ENCODE measurements at places on chromosomes 7 and 10.

DNA sequence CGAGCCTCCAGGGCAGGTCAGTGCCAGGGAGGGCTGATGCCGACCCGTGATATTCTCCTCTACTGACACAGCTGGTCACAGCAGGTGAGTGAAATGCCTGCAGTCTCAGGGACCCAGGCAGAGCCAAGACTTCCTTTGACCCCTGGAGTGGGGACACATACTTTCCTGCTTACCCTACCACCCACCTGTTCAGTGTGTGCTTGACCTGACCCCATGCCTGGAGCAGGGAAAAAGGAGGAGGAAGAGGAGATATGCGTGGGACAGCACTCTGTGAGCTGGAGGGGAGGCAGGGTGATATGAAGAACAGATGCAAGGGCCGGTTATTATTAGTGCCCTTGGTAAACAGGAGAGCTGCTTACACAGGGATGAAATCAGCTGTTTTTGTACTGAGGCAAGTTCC lies 40.8 kb upstream of the WIPF3 start:
- no peak for DNase-seq

DNA sequence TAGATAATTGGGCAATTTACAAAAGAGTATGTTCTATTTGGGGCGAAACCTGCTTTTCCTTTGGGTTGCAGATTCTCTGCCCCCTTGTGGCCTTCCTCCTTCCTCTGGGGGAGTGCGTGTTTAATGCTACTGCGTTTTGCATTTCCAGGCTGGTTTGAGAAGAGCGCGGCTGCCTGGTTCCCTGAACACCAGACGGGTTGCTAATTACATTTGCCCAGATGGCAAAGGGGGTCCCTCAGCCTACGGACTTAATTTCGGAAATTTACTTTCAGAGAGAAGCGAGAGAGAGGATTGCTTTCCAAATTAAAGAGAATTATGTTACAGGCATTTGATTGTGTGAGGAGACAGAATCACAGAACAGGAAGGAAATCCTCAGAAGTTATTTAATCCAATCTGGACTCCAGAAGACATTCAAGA lies 91.9 kb upstream of the JAZF1 start:
- peak; percentile 14 for DNase-seq

DNA sequence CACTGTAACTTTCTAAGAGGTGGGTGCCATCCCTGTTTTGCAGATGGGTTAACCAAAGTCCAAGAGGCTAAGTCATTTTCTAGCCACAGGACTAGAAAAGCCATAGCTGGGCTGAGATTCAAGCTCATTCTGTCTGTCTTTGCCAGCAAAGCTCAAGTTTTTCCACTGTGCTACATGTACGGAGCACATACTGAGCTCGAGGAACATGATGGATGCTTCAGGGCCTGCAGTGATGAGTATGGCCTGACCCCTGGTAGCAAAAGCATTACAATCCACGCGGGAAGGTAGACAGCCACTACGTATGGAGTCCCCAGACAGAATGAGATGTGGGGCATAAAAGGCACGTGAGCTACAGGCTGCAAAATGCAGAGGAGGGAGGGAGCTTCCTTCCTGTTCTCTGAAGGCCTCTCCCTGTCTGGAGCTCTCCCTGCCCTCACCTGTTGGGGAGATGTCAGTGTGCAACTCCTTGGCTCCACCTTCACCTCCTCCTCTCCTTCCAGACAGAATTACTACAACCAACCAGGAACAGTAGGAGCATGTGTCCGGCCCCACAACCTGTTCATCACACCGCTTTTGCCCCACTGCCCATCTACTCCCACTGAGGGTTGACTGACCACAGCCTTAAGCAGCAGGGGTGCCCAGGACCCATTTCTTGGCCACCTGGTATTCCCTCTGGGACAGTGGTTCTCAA lies 16.4 kb downstream of the ITPRIP start:
- DNase-seq: no peak

DNA sequence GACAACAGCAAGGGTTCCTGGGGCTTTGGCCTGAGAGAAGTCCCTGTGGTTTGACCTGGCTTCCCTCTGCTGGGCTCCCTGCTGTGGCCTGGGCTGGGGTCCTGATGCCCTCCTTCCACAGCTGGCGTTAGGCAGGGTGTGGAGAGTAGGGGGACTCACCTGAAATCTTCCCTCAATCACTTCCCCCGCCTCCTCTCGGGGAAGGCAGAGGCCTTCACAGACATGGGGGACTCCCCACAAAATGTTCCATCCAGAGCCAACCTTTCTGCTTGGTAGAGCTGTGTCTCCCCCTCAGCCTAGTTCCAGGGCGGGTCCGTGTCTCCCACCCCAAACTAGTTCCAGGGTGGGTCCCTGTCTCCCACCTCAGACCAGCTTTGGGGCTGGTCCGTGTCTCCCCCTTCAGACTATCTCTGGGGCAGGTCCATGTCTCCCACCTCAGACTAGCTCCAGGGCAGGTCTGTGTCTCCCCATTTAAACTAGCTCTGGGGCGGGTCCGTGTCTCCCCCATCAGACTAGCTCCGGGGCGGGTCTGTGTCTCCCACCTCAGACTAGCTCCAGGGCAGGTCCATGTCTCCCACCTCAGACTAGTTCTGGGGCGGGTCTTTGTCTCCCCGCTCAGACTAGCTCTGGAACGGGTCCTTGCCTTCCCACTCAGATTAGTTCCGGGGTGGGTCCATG lies 2.2 kb downstream of the PVRIG start:
- DNase-seq: no peak
